ENCODE measurements at places on chromosomes 6 and 20.

DNA sequence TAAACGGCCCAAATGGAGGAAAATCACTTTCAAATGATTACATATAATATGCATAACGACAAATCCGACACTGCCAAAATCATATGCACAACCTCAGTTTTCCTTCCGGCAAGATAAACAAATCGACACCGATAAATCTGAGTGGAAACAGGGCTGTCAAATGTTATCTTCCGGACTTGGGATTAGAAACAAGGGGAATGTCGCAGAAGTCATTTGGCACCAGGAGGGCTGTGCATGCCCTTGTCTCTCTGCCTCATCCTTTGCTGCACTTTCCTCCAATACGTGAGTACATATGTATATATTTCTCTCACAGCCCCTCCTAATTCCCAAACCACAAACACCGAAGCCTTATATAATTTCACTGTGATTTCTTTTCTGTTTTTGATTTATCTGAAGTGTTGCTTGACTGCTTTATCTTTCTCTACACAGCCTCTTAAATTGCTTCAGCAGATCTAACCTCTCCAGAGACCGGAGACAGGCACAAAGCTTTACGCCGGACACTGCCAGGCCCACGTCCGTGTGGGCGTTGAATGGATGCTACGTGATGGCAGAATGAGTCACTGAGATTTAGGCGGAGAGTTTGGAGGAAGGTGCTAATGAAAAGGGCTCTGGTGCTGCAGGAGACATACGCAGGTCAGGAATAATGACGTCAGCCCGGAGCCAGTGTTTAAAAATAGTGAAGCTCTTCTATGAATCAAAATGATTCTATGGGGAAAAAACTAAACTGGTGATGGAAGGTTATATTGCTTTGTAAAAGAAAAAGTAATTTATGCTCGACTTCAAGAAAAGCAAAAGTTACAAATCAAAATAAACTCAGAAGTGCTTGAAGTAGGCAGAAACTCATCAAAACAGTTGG lies 21.0 kb upstream of the PRELID3B start:
- DNase-seq = peak; percentile 76

GRCh38 chr6:11208854-11209253 lies 23.6 kb downstream of the NEDD9 start:
- DNase-seq = no peak

DNA sequence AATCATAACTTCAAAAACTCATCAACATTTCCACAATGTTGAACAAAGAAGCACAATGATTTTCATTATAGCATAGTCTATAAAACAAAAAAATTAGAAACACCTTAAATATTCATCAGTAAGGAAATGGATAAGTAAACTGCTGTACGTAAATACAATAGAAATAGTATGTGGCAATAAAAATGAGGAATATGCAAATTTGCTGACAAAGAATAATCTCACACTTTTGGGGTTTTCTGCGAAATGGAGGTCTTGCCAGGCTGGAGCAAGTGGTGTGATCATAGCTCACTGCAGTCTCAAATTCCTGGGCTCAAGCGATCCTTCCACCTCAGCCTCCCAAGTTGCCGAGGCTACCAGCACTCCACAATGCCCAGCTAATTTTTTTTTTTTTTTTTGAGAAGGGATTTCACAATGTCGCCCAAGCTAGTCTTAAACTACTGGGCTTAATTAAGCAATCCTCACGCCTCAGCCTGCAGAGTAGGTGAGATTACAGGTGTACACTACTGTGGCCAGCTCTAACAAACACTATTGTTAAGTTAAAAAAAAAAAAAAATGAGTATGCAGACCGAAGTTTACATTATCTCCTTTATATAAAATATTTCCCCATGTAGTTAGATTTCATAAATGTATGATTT lies 58.8 kb upstream of the SMIM28 start:
- no peak for DNase-seq

GRCh38 chr6:152472325-152472724 lies 164.8 kb downstream of the SYNE1 start:
- no peak for DNase-seq

DNA sequence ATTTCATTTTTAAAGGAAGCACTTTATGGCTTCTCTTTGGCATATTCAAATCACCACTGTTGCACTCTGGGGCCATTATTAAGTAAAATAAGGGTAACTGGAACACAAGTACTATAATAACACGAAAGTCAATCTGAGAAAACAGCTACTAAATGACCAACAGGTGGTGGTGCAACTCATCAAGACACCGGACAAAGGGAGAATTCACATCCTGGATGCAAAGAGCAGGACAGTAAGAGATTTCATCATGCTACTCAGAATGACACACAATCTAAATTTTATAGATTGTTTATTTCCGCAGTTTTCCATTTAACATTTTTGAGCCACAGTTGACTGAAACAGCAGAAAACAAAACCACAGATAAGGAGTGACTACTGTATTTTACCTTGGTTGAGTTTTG lies 27.6 kb upstream of the LY86 start:
- no peak for DNase-seq

DNA sequence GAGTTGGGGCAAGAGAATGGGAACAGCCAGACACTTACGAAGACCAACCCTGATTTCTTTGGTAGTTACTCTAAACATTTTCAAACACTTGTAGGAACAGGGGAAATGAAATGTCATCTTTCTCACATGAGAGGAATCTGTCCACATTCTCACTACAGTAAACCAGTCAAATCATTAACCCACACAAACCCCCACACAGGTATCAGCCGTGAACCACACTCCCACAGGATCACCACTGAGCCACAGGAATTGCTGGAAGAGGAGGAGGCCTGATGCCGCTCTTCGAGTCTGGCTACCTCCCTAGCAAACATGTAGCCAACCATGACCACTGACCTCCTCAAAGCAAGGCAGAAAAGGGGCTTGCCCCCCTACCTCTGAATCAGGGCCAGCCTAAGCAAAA lies 6.9 kb upstream of the RSPO3 start:
- no peak for DNase-seq

DNA sequence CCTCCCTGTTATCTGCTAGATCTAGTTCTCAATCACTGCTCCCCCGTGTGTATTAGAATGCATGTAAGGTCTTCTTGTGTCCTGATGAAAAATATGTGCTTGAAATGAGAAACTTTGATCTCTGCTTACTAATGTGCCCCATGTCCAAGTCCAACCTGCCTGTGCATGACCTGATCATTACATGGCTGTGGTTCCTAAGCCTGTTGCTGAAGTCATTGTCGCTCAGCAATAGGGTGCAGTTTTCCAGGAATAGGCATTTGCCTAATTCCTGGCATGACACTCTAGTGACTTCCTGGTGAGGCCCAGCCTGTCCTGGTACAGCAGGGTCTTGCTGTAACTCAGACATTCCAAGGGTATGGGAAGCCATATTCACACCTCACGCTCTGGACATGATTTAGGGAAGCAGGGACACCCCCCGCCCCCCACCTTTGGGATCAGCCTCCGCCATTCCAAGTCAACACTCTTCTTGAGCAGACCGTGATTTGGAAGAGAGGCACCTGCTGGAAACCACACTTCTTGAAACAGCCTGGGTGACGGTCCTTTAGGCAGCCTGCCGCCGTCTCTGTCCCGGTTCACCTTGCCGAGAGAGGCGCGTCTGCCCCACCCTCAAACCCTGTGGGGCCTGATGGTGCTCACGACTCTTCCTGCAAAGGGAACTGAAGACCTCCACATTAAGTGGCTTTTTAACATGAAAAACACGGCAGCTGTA lies 73.4 kb downstream of the PTPN1 start:
- no peak for DNase-seq

GRCh38 chr6:157520596-157521361 lies 139.8 kb downstream of the ZDHHC14 start:
- DNase-seq = no peak

- DNase-seq = no peak
Observed at GRCh38 chr6:45619211-45619760, 241.6 kb upstream of the SUPT3H start.

- DNase-seq = no peak
Observed at GRCh38 chr6:37624121-37624520, 73.6 kb downstream of the MDGA1 start.

DNA sequence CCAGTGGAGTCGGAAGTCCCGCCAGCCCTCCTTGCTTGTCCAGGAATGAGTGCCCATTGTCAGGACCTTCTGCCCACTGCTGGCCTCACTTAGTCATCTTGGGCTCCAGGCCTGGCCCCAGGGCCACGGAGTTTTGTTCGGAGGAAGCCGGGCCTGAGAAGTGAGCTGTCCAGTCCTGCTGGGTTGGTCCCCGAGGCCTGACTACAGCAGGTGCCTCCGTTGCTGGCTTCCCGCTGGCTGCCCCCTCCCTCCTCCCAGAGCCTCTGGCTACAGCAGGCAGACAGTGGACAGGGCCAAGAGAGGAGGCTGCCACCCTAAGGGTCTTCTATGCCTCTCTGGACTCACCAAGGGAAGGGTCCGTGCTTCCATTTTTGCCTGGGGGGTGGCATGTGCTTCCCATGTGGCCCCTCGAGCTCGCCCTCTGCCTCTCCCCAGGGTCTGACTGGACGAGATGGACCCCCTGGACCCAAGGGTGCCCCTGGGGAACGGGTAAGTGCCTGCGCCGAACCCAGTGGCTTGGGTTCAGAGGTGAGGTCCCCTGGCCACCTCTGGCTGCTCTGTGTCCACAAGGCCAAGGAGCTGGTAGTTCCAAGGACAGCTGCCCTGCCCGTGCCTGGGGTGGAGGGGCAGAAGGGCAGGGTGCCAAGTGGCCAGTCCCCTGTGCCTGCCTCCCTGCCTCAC lies 2.8 kb downstream of the COL9A3 start:
- DNase-seq = no peak

DNA sequence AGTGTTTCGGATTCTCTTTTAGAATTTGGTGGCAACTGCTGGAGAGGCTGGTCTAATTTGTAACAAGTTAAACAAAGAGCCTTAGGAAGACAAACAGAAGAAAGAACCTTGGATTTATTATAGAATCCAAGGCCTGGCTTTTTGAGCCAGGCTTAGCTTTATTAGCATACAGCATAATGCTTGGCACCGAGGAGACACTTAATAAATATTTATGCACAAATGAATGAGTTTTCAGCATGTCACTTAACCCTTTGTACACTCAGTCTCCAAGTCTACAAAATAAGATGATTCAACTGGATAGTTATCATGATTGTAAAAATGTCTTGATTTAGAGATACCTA lies 38.2 kb upstream of the AFDN start:
- DNase-seq = no peak

DNA sequence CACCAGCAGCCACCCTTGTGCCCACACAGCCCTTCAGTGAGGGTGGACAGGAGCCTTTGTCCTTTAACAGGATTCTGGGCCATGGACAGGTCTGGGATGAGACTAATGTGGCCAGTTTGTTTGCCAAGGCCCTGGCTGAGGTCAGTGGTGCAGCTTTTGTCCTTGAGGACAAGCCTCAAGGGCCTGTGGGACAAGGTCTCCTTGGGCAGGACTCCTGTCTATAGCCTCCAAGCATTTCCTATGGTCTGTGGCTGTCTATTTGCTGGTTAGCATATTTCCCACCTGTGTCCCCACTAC lies 44.1 kb downstream of the SUN5 start:
- DNase-seq = no peak

DNA sequence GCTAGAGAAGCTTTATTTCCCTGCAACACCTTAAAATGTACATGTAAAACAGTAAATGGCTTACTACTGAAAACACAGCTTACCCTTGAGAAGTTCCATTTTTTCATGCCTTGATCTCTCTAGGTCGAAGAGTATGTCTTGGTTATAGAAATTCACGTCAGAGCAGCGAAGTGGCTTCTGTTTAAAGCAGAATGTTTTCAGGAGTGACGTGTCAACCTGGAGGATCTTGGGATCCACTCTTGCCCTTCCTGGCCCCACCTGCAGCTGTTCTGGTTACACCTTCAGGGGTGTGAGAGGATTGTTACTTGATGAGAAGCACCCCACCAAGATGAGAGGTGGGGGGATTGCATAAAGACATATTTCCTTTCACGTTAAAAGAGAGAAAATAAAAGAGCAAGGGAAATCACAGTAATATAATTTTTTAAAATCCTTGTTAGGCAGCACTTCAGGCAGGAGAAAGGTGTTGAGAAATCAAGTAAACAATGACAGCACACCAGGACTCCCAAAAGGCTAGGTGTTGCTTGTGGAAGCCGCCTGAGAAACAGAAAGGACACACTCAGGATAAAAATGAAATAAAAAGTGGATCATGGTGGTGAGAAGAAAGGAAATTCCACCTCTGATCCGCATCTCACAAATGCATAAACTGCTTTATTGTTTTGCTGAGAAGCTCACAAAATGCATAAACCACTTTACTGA lies 149.7 kb downstream of the UNC5CL start:
- DNase-seq = no peak

DNA sequence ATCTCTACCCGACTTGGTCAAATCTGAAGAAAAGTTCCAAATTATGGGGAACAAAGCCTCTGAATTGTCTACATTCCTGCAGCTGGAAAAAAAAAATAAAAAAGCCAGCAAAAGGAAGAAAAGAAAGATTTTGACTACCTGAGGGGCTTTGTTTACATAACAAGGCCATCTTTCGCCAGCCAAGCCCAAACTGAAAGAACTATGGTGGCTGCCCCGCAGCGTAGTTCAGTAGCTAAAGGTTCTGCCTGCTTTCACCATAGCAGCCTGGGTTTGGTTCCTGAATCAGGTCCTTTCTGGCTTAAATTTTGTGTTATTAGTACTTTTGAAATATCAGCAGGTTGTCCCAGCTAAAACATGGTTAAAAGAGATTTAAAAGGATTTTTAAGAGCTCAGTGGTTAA lies 35.4 kb downstream of the ZNF133 start:
- DNase-seq = no peak

Measured in skeletal muscle cell (primary cell).